MV-4-11 (cell line): ENCODE measurements at places on chromosomes 1 and 21.
A peak's percentile ranks its signal among the peaks of the same experiment; 100 is the strongest.

GRCh38 chr1:156502894-156503697 lies 2.5 kb upstream of the MEF2D start:
- DNase-seq = peak; percentile 90

DNA sequence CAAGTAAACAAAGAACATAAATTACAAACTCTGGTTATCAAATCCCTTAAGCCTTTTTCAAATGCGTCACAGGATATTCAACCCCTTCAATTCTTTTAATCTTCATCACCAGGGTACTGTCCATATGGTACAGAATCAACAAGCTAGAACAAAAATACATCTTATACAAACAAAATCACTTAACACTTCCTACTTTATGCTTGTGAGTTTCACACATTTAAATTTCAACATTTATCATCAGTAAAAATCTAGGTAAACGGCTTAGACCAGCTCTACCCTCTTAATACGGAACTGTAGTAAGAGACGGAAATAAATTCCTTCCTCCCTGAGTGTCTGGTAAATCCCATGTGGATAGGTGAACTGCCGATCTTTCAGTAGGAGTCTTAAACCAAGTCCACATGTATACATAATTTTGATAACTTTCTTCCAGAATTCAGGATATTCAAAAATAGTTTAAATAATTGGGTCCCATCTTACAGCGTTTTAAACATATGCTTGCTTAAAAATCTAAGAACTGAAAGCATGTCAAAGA lies 1.0 kb downstream of the CCDC181 start:
- DNase-seq = no peak

DNA sequence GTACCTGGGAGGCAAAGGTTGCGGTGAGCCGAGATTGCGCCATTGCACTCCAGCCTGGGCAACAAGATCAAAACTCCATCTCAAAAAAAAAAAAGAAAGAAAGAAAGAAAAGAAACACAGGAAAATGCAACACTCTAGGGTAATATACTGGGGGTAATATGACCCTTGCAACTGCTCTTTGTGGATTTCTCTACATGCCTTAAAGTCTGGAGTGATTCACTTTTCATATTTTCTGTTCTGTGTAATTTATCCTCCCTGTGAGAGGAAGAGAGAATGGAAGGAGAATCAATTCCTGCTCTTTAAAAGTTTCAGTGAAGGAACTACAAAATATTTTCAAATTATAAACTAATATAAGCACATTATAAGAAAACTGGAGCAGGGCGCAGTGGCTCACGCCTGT lies 22.7 kb downstream of the RIT1 start:
- no peak for DNase-seq

- no peak for DNase-seq
Observed at GRCh38 chr1:15427280-15427666, 11.0 kb upstream of the CTRC start.

DNA sequence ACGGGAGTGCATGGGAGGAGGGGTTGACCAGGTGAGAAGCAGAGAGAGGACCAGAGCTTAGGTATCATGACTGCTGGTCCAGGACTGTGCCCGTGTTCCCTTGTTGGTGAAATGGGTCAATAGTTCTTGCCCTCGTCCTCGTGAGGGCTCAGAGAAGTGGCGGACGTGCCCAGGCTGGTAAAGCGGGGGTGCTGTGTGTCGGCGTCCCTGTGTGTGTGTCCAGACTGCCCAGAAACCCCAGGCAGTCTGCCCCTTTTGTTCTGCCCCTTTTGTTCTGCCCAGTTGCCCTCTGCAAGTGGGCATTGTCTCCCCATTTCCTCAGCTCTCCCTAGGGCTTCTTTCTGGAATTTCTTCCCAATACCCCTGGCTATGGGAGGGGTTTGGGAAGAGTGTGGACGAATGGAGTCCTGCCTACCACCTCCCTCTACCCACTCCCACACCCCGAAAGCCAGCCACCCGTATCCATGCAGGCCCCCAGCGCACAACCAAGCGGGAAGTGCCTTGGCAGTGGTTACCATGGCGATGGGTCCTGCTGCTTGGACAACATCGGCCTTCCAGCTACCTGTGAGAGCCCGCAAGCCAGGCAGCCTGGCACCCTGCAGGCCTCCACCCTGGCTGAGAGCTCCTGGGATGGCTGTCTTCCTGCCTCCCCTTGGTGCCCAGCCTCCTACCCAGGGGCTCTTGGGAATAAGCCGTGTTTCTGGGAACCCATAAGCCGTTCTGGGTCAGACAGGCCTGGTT lies 34.7 kb downstream of the ACOT11 start:
- DNase-seq = no peak

DNA sequence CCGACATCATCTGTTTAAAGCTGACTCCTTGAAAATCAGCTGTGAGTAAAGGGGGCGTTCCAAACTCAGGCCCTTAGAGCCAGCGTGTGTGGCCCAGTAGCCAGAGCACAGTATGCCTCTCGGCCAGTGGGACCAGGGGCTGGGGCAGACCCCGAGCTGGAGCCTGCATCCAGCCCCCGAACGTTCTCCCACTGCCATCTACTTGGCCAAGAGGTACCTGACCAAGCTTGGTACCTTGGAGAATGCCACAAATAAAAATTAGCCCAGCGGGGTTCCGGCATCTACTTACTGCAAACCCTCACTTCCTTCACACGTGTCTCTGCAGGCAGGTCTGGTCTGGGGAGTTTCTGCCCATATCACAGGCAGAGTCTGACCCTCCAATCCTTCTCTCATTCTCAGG lies 56.7 kb upstream of the COL6A2 start:
- DNase-seq = no peak

DNA sequence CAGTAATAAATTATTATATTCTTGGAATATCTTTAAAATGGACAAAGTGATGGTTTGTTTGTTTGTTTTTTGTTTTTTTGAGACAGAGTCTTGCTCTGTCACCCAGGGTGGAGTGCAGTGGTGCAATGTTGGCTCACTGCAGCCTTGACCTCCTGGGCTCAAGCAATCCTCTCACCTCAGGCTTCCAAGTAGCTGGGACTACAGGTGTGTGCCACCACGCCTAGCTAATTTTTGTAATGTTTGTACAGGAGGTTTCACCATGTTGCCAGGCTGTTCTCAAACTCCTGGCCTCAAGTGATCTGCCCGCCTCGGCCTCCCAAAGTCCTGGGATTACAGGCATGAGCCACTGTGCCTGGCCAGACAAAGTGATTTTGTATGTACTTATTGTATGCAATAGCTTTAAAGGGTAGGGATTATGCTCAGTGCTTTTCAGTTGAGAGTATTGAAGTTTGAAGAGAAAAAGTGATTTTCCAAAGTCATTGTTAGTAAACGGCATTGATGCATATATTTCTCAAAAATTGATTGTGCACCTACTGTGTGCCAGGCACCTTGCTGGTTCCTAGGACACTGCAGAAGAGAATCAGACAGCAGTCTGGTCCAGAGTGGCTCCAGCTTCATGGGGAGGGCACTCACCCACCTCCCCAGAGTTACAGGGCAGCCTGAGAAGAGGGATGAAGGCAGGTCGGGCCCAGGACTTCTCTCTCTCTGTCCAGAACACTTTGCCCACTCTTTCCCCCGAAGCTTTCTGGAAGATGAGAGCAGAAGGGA lies 34.2 kb upstream of the TTC22 start:
- DNase-seq = no peak

DNA sequence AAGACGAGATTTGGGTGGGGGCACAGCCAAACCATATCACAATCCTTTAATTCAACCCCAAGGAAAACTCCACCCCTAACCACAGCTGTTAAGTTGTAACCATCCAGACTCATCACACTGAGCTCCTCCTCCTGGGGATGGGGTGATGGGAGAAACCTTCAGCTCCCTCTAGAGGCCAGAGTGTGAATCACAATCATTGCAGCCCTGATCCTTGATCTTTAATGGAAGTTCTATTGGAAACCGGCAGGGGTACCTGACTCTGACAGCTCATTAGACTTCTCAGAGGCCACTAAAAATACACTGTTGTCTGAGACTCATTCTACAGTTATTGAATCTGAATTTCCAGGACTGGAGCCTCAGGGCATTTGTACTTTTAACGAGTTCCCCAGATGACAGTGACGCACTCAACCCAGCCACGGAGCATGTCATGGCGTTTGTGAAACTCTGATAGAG lies 127.2 kb downstream of the IGSF21 start:
- peak; percentile 30 for DNase-seq

DNA sequence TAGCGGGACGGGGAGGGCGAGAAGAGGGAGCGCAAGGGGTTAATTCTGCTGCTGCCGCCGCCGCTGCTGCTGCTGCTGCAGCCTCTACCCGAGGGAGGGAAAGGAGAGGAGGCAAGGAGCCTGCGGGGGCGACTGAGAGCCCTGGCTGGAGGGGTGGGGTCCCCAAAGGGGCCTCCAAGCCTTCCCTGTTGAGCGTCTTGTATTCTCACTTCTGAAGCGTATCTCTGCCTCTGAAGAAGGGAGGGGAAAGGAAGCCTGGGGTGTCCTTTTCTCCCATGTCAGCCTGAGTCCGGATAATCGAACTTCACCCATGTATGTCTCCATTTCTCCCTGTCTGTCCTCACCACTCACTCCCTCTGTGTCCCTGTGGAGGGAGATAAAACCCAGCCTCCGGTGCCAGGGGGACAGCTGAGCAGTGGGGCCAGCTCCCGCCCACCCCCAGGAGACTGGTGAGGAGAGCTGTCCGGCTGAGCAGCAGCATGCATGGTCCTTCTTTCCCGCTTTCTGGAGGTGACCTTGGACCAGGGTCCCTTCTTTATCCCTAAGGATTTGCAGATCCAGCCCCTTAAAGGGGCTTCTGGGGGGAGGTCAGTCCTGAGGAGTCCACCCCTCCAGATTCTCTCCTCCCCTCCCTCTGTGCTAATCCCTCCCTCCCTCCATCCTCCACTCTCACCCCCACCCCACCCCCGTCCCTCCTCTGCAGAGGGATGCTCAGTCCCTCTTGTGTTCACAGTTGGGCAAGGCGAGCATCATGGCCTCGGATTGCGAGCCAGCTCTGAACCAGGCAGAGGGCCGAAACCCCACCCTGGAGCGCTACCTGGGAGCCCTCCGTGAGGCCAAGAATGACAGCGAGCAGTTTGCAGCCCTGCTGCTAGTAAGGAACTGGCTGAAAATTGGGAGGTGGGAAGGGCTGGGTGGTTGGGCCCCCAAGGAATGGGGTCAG lies 1.0 kb downstream of the NCDN start:
- no peak for DNase-seq

DNA sequence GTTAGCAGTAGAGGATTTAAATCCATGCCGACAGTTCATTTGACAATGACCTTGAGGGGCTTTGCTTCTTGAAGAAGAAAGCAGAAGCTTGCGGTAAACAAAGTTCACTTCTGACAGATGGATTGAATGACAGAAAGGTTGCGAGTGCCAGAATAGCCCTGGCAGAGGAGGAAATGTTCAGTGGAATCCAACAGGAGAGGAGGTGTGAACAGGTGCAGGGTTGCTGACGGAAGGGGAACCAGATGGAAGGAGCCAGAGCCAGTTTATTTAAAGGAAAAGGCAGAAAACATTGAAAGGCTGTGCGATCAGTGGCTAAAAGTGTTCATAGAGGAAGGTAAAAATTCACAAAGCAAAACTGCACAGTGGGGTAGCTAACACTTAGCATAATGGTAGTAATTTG lies 141.0 kb downstream of the SDCCAG8 start:
- DNase-seq = no peak

GRCh38 chr1:243748706-243749283 lies 101.2 kb downstream of the AKT3 start:
- peak; percentile 76 for DNase-seq

GRCh38 chr1:56034847-56035481 lies 544.4 kb downstream of the PLPP3 start:
- no peak for DNase-seq

DNA sequence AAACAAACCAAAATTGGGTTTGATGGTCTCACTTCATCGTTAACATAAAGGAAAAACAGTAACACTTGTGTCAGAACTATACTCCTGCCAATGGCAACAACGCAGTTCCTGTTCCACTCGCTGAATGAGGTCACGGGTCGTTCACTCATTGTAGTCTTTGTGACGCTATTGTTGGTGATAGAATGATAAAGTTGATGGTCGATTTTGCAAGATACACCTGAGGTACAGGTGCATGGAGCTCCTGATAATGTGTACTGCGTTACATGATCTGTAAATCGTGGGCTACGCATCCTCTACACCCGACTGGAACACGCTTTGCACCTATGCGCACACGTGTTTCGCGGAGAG lies 391 bp upstream of the CENPS start:
- peak; percentile 48 for DNase-seq

GRCh38 chr21:32392880-32393676 lies at the start of gene URB1:
Gene URB1, minus strand, starts transcription at chr21:32393012. Its CDS starts 102 bp downstream, at chr21:32392910.
- DNase-seq = peak; percentile 84

- peak; percentile 88 for DNase-seq
Observed at GRCh38 chr1:180611016-180611930, 20.5 kb upstream of the XPR1 start.

- DNase-seq = peak; percentile 87
Observed at GRCh38 chr1:173224949-173225348, 17.8 kb upstream of the TNFSF4 start.

GRCh38 chr1:214332946-214333798 lies 52.2 kb downstream of the SMYD2 start:
- peak; percentile 63 for DNase-seq

DNA sequence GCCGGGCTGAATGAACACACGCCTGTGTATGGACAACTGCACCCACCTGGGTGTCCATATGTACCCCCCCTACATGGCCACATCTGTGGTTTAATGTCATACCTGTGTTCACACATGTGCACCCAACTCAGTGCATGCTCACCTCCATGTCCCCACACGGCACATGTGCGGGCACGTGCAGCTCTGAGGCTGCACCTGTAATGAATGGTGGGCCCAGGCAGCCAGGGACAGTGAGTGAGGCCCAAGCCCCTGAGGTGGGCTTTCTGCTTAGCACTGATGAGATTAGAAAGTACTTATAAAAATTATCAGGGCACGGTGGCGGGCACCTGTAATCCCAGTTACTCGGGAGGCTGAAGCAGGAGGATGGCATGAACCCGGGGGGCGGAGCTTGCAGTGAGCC lies 42.5 kb upstream of the CSF3R start:
- no peak for DNase-seq

GRCh38 chr21:44295163-44295573 lies 4.7 kb upstream of the PFKL start:
- DNase-seq = no peak

DNA sequence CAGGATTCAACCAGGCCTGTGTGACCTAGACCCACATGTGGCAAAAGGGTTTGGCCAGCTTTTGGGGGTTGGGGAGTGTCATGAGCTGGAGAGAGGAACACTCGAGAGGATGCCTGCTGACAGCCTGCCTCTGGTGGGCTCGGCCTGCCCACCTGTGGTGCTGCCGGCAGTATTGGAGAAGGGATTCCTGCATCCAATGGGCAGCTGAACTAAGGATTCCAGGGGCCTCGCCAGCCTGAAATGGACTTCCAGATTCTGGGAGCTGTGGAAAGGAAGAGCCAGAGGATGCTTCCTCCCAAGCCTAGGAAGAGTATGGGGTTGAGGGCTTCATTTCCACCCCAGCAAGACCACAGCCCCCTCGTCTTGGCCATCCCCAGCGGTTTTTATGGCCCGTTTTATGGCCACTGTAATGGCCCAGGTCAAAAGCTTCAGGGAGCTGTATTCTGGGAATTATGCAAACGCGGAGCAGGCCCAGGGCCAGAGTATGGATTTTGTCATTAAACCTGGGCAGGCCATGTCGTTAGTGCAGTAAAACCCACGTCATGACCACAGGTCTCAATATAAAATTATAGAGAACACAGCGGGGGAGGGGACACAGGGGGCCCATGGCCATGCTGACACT lies 63.6 kb downstream of the TMEM53 start:
- no peak for DNase-seq
